ENCODE measurements at places on chromosomes 4 and X.

GRCh38 chrX:11770320-11770719 is 12.3 kb downstream of the MSL3 start:
- DNase-seq, result peak; percentile 47

- DNase-seq, result no peak
Measured at GRCh38 chrX:3728454-3728853, 15.0 kb upstream of the PRKX start.

GRCh38 chrX:8897259-8897658 is 96.1 kb upstream of the FAM9A start:
- DNase-seq, result no peak

DNA sequence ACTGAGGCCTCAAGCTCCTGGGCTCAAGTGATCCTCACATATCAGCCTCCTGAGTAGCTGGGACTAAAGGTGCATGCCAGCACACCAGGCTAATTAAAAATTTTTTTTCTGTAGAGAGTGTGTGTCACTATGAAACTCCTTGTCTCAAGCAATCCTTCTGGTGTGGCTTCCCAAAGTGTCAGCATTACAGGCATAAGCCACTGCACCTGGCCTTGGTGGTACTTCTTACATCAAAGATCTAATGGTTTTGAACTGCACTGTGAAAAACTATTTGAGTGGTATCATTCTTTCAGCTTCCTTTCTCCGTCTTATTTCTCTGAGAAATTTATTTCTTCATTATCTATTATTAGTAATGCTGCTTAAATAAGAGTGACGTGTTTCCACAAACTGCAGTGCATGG is 98.5 kb downstream of the UNC5C start:
- DNase-seq, result no peak

DNA sequence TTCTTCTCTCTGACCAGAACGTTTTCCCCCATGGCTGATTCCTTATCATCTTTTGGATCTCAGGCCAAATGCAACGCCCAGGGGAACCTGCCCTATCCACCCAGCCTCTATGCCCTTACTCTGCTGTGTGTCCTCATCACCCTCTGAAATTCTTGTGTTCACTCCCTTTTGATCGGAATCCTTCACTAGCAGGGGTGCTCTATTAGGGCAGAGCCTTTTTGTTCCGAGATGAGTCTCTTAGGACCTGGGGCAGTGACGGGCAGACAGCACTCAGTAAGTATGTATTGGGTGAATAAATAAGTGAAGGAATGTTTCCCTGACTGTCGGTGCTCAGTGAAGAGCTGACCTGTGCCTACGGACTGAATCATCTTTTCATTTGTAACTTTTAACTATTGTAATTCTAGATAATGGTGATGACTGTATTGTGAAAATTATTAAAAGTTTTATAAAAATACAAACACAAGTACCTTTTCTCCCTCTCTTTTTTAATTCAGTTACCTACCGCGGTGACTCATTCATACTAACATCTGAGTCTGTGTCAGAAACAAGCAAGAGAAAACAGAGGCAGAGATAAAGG is 4.8 kb upstream of the TENM3 start:
- no peak for DNase-seq

- no peak for DNase-seq
Measured at GRCh38 chr4:117637347-117637746, 396.9 kb upstream of the NDST3 start.

DNA sequence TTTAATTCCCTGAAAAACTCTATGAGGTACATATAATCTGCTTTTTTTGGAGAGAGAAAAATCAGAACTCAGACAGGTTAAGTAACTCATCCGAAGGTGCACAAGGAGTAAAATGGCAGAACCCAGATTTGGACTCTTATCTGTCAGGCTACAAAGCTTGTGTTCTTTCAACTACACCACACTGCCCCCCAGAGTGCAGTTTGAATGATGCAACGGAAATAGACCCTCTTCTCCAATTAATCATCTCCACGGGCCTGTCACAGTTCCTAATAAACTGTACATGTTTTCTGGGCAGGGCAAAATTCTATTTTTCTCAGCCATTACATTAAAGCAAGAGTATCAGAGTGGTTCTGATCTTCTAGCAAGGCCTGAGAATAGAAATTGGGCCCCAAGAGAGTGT is 35.3 kb upstream of the DCX start:
- no peak for DNase-seq

- no peak for DNase-seq
Measured at GRCh38 chr4:188113156-188113555, 3.8 kb upstream of the TRIML2 start.

All from fibroblast of the conjunctiva (primary cell).